ENCODE measurements at places on chromosomes 11 and 22. TPM values are rescaled to one million over a fixed set of nuclear protein-coding genes. Genes with fewer than 3 reads are reported as not detected.

SLC17A6 gene
- not detected for total RNA-seq

SLC22A25 gene
- not detected for total RNA-seq

OR4A15 gene
- not detected for total RNA-seq

OPCML gene
- total RNA-seq = not detected

LIF gene
- total RNA-seq = 11.1 TPM

KDM4D gene
- 0.89 TPM for total RNA-seq

YAP1 gene
- total RNA-seq = 19.3 TPM

ART1 gene
- total RNA-seq = not detected

SMIM35 gene
- total RNA-seq = not detected

KIRREL3 gene
- 11.7 TPM for total RNA-seq

SLC16A8 gene
- total RNA-seq = not detected

SLC5A4 gene
- total RNA-seq = not detected

MOGAT2 gene
- total RNA-seq = not detected

PATE4 gene
- not detected for total RNA-seq

NARS2 gene
- total RNA-seq = 27.6 TPM

MS4A4E gene
- not detected for total RNA-seq
